ENCODE measurements at places on chromosomes 13 and 19. TPM values are rescaled to one million over a fixed set of nuclear protein-coding genes. Genes with fewer than 3 reads are reported as not detected.
A peak's percentile ranks its signal among the peaks of the same experiment; 100 is the strongest.

- DNase-seq: no peak
- H3K4me3 ChIP-seq: no peak overlapping the region
- H3K27me3 ChIP-seq: no peaks in the 10 kb centered on the region
- no peaks in the 10 kb centered on the region for H3K4me1 ChIP-seq
- H3K36me3 ChIP-seq: no peaks in the 10 kb centered on the region
These were observed 12.5 kb downstream of the APBA3 start for GRCh38 chr19:3748965-3749364.

DNA sequence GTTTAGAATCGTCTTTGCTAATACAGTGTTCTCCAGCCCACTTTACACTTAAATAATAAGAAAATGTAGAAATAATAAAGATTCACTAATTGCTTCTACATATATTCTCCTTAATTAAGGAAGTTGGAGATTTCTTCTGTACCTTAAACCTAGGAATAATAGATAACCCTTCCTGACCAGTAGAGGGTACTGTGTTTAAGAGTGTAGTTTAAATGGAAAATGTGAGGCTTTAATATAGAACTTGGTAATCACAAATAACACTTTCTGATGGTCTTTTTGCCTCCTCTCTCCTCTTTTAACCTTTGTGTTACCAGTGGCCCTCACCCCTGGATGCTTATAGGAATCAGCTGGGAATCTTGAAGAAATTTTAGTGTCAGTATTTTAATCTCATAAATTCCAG is 20.7 kb downstream of the POMP start:
- no peaks in the 10 kb centered on the region for H3K4me1 ChIP-seq
- H3K27me3 ChIP-seq: no peaks in the 10 kb centered on the region
- H3K36me3 ChIP-seq: peaks cover 8% of the 10 kb centered on the region
- DNase-seq: no peak

DNA sequence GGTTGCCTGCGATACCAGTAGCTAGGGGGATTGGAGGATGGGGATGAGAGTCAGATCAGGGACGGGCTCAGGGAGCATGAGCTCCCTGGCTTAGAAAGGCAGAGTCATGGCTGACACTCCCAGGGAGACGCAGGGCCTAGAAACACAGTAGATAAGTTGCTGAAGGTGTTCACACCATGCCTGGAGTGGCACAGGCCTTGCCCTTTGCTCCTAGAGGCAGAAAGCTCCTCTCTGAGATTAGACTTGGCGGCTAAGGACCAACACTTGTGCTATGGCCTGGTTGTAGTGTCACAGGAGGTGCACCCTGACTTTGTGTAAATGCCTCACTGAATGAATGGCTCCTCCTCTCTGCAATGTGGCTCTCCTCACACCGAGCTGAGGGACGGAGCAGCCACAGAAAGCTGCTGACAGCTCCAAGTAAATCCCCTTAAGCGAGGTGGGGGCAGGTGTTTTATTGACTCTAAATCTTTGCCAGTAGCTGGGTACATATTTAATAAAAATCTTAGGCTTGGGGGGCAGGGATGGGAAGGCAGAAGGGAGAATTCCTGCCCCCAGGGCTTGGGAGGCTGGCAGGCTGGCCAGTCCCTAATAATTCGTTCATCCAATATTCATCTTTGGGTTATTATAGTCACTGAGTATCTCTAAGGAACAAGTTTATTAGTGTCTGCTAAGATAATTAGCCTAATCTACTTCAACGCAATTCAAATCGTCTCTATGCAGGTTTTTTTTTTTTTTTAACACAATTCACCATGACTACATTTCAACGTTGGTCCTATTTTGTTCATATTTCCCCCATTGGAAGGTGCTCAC is 54.9 kb downstream of the SIAH3 start:
- H3K27me3 ChIP-seq: no peaks in the 10 kb centered on the region
- no peak for DNase-seq
- no peak overlapping the region for H3K27ac ChIP-seq
- H3K36me3 ChIP-seq: no peaks in the 10 kb centered on the region
- H3K4me3 ChIP-seq: no peak overlapping the region

GRCh38 chr13:110950819-110951570 is 36.1 kb upstream of the ANKRD10 start:
- H3K4me3 ChIP-seq: no peak overlapping the region
- DNase-seq: no peak
- peaks cover 40% of the 10 kb centered on the region for H3K4me1 ChIP-seq

DNA sequence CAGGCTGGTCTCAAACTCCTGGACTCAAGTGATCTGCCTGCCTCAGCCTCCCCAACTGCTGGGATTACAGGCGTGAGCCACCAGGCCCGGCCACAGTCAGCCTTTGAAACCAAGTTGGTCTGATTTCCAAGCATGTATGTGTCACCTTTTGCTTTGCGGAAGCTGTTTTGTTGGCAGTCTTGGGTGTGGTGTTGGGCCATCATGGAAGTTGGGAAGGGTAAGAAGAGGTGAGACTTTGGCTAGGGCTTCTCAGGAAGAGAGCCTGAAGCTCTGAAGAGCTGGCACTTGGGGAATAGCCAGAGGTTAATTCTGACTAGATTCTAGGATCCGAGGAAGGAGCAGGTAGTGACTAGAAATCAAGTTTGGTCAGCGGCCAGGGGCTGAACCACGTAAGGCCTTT is 2.8 kb downstream of the RSPH6A start:
- peaks cover 11% of the 10 kb centered on the region for H3K4me1 ChIP-seq
- H3K4me3 ChIP-seq: no peak overlapping the region
- H3K27me3 ChIP-seq: no peaks in the 10 kb centered on the region

- peak overlapping the region; percentile 95 for H3K4me3 ChIP-seq
- H3K4me1 ChIP-seq: peaks cover 17% of the 10 kb centered on the region
- peaks cover 33% of the 10 kb centered on the region for H3K36me3 ChIP-seq
These were observed 441 bp upstream of the ZNF559 start for GRCh38 chr19:9323557-9323918.

- H3K27me3 ChIP-seq: peaks cover 9% of the 10 kb centered on the region
- no peak overlapping the region for H3K27ac ChIP-seq
- no peak overlapping the region for H3K4me3 ChIP-seq
These were observed 166.0 kb downstream of the DNAJC3 start for GRCh38 chr13:95842898-95843297.

GRCh38 chr19:3028305-3029064 is 595 bp downstream of the TLE2 start:
- H3K4me1 ChIP-seq: peaks cover 35% of the 10 kb centered on the region
- H3K27me3 ChIP-seq: peaks cover 32% of the 10 kb centered on the region
- no peak for DNase-seq
- H3K27ac ChIP-seq: no peak overlapping the region
- peak overlapping the region; percentile 64 for H3K4me3 ChIP-seq

DNA sequence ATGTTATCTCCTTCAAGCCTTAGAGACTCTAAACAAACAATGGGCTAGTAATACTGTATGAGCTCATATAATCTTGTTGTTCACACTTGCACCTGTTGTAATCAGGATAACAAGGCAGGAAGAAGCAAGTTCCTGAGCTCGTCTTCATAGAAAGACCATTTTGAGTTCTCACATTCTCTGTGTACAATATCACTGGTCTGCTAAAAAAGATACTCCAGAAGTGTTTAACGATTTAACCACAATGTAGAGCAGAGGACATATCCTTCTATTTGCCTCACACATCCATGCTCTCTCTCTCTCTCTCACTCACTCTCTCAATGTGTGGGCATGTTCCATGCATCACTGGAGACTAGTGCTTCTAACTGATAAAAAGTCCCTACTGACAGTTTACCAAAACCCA is 122.9 kb downstream of the MIPEP start:
- peaks cover 11% of the 10 kb centered on the region for H3K4me1 ChIP-seq
- no peaks in the 10 kb centered on the region for H3K36me3 ChIP-seq
- no peaks in the 10 kb centered on the region for H3K27me3 ChIP-seq
- DNase-seq: no peak

DNA sequence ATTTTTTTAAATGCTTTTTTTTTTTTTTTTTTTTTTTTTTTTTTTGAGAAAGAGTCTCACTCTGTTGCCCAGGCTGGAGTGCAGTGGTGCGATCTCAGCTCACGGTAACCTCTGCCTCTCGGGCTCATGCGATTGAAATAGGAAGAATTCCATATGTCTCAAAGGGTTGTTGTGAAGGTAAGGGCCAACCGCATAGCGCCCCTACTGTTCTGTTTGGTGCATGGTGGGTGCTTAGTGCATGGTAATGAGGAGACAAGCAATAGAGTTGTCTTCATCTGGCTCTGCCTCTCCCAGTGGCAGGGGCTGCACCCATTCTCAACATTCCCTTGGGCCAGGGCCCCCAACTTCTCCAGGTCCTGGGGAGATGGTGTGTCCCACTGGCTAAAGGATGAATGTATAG is 68.7 kb downstream of the RASL11A start:
- no peak overlapping the region for H3K4me3 ChIP-seq
- DNase-seq: peak; percentile 49

BRCA2 gene
- total RNA-seq: 36.9 TPM

DPF1 gene
- total RNA-seq: 0.99 TPM

SYCN gene
- total RNA-seq: not detected

PSG2 gene
- total RNA-seq: not detected

GRAMD1A gene
- 233 TPM for total RNA-seq

TMEM143 gene
- total RNA-seq: 20.9 TPM

ZNF667 gene
- 1.5 TPM for total RNA-seq

C19orf25 gene
- 31.7 TPM for total RNA-seq
